Activated naive CD4-positive, alpha-beta T cell (primary cell): ENCODE measurements at places on chromosomes 16 and 17.

DNA sequence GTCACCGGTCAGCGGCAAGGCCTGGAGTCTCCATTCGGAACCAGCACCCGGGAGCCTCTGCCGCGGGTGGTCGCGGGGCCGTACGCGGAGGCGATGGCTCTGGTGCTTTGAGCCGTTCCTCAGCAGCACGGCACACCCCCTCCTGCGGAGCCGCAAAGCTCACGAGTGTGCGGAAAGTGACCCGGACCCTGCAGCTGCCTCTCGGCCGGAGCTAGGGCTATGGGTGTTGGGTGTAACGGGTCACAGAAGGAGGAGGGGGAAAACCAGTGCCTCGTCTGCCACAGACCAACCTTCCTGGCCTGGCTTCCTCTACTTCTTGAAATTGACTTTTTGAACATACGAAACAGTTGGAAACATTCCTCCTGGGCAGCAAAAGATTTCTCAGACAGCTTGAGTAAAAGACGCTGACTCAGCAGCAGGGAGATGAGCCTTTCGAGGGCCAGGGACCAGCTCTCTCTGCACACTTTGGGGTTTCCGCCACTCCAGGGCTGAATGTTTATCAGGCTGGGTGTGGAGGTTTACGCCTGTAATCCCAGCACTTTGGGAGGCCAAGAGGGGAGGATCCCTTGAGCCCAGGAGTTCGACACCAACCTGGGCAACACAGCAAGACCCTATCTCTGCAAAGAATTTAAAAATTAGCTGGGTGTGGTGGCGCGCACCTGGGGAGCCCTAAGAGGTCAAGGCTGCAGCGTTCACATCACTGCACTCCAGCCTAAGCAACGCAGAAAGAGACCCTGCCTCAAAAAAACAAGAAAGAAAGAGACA lies 26.4 kb upstream of the PITPNA start:
- DNase-seq = no peak

DNA sequence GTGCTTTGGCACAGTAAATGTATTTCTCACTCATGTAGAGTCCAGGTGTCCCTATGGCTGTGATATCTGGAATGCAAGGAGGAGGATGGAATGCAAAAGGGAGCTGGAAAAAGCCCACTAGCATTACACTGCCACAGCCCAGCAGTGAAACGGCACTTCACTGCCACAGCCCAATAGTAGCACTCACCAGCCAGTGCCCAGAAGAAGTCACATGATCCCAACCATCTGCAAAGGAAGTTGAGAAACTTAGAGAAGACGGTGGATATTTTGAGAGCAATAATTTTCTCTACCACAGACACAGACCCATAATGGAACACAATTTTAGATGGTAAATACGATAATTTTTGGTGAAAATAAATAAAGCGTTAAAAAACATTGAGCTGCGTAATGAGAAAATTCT lies 51.8 kb downstream of the C16orf82 start:
- DNase-seq = no peak

- no peak for DNase-seq
These were observed 3.3 kb downstream of the MEAK7 start for GRCh38 chr16:84501077-84501735.

- peak; percentile 48 for DNase-seq
These were observed 5.7 kb downstream of the LAT start for GRCh38 chr16:28990375-28991040.

DNA sequence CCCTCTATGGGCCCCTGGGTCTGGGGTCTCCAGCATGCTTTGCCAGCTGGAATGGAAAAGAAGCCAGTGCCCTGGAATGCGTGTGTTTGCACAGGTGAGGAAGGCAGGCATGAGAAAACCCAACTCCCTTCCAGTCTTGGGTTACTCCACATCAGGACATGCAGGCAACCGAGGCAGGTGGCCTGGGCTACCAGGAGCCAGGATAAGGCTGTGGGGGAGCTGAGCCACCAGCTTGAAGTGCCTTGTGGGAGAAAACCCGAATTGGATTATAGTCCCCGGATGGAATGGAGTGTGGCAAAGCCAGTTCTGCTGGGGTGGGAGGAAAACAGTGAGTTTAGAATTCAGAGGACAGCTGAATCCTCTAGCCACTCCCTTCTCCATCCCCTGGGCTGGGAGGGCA lies 7.2 kb downstream of the SRCIN1 start:
- DNase-seq = no peak

DNA sequence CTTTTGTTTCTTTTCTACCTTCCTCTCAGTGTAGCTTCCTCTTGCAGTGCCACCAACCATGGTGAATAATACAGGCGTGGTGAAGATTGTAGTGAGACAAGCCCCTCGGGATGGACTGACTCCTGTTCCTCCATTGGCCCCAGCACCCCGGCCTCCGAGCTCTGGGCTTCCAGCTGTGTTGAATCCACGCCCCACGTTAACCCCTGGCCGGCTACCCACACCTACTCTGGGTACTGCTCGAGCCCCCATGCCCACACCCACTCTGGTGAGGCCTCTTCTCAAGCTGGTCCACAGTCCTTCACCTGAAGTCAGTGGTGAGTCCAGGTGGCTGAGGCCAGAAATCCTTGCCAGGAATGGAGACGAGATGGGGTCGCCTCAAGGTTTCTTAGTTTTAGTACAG lies 23.9 kb downstream of the SRCAP start:
- no peak for DNase-seq

DNA sequence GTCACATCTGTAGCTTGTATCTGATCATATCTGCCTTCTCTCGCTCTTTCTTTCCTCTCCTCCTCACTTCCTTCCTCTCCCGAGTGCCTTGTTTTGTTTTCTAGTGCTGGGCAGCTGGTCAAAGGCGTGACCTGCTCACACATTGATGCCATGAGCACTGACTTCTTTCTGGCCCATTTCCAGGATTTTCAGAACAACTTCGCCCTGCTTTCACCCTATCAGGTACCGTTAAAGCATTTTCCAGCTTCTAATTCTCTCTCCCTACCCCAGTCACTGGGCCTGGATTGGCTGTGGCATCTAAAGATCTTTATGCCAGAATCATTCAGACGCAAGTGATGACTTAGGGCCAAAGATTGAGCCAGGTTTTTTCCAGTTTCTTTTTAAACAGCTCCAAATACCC lies 55.5 kb downstream of the OTOA start:
- DNase-seq = no peak

DNA sequence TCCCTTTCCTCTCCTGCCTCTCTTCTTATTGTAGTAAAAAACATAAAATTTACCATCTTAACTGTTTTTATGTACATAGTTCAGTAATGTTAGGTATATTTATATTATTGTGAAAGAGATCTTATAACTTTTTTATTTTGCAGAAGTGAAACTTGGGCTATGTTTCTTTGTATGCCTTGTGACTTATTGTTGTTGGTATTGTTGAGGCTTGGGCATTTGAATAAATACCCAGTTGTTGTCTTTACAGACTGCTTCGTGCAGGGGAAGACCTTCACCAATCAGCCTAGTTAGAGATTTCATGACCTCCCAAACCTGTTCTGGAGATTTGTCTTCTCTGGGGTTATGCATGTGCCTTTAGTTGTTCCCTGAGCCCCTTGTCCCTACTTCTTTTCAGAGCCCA lies 31.9 kb downstream of the REXO5 start:
- no peak for DNase-seq

DNA sequence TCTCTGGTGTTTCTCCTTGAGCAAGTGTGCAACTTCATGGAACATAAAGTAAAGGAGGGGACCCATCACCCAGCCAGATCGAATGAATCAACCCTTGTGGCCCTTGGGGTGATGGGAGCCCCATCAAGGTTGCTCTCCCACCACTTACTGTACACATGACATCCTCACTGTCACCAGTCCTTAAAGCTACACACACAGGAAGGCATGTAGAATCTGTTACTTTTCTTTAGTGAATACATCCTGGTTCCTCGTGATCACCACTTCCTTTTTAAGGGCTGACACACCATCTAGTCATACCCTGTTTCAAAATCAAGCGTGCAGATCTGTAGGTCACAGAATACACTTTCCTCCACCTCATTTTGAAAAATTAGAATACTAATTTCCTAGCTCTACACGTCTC lies 22.6 kb upstream of the MPHOSPH6 start:
- no peak for DNase-seq

DNA sequence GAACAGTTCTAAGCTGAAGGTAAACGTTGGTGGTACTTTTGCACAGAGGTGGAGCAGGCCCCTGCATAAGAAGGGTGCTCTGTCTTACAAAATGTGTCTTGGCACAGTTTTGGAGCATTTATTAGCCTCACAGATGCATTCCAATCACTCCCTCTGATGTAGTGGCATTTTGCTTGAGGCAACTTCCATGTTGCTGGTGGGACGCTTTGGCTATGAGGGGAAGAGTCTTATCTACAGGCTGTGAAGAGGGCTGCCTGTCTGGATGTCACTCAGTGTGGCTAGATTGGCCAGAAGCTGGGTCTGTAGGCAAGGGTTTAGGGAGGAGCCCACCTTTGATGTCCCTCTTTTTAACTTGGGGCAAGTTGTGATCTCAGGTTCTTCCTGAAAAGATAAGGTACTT lies 2.6 kb upstream of the RARA start:
- no peak for DNase-seq

GRCh38 chr17:51050291-51051033 lies 70.2 kb downstream of the SPAG9 start:
- DNase-seq = no peak

GRCh38 chr16:57950382-57950781 lies 20.5 kb downstream of the CNGB1 start:
- DNase-seq = no peak

DNA sequence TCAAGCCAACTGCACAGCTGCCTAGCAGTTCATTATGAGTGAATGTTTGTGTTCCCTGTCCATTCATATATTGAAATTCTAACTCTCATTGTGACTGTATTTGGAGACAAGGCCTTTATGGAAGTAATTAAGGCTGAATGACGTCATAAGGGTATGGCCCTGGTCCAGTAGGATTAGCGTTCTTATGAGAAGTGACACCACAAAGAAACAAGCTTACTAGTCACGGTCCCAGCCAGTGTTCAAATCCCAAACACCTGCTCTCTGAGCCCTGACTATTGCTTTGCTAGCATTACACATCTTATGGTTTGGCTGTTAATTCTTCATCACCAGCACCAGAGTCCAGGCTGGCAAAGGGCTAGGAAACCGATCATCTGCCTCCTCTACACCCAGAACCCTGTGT lies 2.2 kb downstream of the ZNF668 start:
- DNase-seq = no peak

- DNase-seq = no peak
These were observed 60.9 kb downstream of the CACNG1 start for GRCh38 chr17:67105213-67105612.

GRCh38 chr16:54289945-54290832 lies 3.6 kb upstream of the IRX3 start:
- no peak for DNase-seq

- DNase-seq = no peak
These were observed 8.9 kb downstream of the CIBAR2 start for GRCh38 chr16:85103114-85104079.

- DNase-seq = no peak
These were observed 3.7 kb downstream of the SLC26A11 start for GRCh38 chr17:80223838-80224497.

GRCh38 chr17:81405411-81405872 lies 10.2 kb downstream of the BAHCC1 start:
- no peak for DNase-seq

DNA sequence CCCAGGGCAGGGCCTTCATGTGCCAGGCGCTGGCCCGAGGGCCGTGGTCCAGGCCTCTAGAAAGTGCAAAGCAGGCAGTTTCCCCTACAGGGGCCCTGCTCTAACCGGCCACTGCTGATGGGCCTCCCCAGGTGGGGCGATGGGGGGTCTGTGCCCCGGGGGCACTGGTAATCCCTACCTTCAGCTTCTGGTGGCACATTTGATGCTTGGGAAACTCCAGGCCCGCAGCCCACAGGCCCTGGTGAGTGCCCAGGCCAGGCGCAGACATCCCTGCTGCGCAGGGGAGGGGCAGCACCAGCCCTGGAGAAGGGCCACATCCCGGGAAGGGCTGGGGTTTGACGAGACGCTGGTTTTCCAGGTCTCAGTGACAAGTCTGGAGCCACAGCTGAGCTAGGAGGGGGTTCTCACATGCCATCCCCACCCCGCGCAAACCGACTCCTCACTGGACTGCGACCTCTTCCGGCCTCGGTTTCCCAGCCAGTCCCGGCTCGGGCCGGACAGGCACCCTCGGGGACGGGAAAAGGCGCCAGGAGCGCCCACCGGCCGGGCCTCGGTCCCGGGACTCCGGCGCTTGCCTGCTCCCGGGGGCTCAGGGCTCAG lies 1.6 kb downstream of the DOC2B start:
- no peak for DNase-seq

GRCh38 chr17:70668276-70668937 lies 499.1 kb downstream of the KCNJ2 start:
- DNase-seq = no peak

- DNase-seq = no peak
These were observed 215.1 kb downstream of the SLC39A11 start for GRCh38 chr17:72877348-72877747.

- no peak for DNase-seq
These were observed 29.8 kb downstream of the PRSS54 start for GRCh38 chr16:58264961-58265479.

- no peak for DNase-seq
These were observed 106.4 kb downstream of the BANP start for GRCh38 chr16:88057656-88058055.

- DNase-seq = no peak
These were observed 48.9 kb downstream of the GTF3C1 start for GRCh38 chr16:27500801-27501200.

GRCh38 chr17:4583782-4584100 lies 588 bp upstream of the SMTNL2 start:
- no peak for DNase-seq

- DNase-seq = no peak
These were observed 43.6 kb upstream of the HAPSTR1 start for GRCh38 chr16:9047689-9048301.

DNA sequence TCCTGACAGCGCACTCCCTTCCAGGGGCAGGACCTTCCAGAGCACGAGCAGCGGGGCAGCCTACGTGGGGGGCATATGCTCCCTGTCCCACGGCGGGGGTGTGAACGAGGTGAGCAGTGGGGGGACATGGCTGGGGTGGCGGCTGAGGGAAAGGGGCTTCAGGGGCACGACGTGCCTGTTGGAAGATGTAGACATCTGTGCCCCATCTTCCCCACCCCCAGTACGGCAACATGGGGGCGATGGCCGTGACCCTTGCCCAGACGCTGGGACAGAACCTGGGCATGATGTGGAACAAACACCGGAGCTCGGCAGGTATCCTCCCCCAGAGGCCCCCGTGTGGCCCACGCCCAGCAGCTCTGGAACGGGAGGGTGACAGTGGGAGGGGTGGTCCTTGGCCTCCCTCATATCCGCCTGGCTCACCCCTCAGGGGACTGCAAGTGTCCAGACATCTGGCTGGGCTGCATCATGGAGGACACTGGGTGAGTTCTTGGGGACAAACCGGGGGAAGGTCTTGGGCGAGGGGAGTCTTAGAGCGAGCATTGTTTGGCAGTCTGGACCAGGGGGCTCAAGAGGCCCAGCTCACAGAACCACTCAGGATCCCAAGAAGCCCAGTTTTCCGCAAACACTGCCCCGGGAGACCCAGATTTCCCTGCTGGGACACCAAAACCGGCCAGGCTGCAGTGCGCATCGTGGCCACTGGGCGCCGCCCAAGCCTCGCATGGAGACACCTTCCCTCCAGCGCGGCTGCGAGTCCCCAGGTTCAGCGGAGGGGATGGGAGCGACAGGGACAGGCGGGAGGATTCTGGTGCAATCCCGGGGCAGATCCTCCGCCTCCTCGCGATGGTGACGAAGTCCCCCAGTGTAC lies 15.7 kb downstream of the ADAM11 start:
- DNase-seq = peak; percentile 87
